Left colon (tissue), 2 donors: ENCODE measurements at places on chromosomes 7 and 10. TPM values are rescaled to one million over a fixed set of nuclear protein-coding genes. Genes with fewer than 3 reads are reported as not detected.

DNA sequence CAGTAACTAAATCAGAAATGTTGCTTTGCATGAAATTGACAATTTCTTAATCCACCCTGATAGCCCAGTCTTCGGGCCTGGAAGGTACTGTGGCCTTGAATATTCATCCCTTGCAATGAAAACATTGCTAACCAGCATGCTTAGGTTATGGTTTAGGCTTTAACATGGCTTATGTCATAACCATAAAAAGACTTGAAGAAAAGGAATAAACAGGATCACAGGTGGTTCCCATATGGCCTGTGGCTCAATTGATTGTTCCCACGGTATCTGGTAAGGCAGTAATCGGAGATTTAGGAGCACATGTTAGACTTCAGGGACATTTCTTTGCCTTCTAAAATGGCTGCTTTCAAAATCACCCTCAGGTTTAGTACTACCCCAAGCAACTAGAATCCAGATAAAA lies 139.5 kb downstream of the ST7 start:
- no peak for DNase-seq

DNA sequence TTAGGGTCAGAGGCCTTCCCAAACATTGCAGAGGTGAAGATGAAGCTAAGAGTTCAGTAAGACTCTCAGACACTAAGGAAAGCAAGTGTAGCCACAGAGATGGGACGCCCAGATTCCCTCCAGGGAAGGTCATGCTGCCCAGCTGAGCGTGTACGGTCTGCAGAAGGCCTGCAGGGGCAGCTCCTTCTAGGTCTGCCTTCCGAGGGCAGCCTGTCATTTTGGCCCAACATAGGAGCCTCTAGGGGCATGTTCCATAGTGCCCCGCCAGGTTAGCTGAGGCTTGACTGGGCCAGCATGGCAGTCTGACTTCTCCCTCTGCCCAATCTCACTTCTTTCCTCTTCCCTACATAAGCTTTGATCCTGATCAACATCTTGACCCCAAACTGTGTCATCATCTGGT lies 130.7 kb downstream of the PIP4K2A start:
- no peak for DNase-seq

DNA sequence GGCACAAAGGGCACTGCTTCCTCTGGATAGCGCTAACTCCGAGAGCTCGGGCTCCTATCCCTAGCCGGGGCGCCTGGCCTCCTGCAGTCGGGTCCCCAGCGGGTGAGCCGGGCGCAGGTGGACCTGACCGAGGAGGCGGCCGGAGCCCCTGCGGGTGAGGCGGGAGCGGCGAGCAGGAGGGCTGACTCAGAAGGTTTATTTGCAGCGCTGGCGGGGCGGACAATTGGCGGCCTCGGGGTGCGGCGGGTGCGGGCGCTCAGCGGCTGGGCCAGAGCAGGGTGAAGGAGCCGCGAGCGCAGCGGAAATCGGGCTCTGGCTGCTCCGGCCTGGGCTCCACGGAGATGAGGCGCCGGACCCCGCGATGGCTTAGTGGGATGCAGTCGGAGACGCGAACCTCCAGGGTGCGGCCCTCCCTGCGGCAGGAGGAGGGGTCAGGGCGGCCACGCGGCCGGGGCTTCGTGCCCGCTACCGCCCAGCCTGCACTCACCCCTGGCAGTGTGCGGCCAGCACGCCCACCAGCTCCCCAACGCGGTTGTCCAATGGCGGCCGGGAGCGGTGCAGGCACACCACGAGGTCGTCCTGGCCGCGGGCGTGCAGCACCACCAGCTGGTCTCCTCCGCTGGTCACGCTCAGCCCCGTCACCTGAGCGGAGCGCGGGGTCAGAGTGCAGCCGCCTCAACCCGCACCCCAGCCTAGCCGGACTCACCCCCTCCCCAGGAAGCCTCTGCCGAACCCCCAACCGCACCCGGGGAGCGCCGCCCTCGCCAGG lies 16.1 kb downstream of the MYO1G start:
- no peak for DNase-seq

The LEP gene
- 0.75 TPM for total RNA-seq

DNA sequence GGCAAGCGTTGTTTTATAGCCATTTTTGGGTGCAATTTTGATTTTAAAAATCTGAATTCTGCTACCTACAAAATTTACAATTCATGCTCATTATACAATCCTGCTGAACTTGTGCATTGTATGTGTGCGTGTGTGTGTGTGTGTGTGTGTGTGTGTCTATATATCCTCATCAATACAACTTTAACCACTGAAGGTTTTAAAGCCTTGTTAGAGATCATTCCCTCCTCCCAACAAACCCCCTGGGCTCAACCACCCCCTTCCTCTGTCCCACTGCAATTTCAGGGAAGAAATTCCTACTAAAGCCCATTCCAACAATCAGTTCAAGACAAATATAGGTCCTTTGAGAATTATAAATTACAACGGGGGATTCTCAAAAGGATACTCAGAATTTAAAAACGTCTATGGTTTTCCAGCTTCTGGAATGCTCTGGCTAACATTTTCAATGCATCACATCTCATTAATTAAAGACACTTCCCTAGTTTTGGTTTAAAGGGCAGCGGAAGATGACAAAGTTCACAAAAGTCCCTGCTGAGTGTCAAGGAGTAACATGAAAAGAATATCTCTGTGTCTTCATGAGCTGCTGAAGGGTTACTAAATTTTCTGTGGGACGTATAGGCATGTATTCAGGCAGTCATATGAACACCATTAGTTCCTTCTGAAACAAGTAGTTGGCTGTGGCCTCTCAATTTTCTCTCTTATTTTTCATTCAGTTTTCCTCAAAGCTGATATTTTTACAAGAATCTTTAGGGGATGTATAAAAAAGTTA lies 889 bp upstream of the SEMA3A start:
- DNase-seq: no peak

GRCh38 chr10:65040796-65041195 lies 1519.6 kb downstream of the REEP3 start:
- no peak for DNase-seq
